Stimulated activated CD4-positive, alpha-beta T cell treated with anti-CD3 and anti-CD28 coated beads, TNF-alpha, amount 100 ng/mL, for 1 hour (primary cell): ENCODE measurements at places on chromosomes 12 and 14.

GRCh38 chr14:100965296-100965695, 61.8 kb upstream of the RTL1 start:
- no peak for DNase-seq

- no peak for DNase-seq
Measured at GRCh38 chr12:118330421-118331018, 42.2 kb downstream of the TAOK3 start.

- DNase-seq: no peak
Measured at GRCh38 chr12:32201096-32201495, 94.4 kb downstream of the BICD1 start.

DNA sequence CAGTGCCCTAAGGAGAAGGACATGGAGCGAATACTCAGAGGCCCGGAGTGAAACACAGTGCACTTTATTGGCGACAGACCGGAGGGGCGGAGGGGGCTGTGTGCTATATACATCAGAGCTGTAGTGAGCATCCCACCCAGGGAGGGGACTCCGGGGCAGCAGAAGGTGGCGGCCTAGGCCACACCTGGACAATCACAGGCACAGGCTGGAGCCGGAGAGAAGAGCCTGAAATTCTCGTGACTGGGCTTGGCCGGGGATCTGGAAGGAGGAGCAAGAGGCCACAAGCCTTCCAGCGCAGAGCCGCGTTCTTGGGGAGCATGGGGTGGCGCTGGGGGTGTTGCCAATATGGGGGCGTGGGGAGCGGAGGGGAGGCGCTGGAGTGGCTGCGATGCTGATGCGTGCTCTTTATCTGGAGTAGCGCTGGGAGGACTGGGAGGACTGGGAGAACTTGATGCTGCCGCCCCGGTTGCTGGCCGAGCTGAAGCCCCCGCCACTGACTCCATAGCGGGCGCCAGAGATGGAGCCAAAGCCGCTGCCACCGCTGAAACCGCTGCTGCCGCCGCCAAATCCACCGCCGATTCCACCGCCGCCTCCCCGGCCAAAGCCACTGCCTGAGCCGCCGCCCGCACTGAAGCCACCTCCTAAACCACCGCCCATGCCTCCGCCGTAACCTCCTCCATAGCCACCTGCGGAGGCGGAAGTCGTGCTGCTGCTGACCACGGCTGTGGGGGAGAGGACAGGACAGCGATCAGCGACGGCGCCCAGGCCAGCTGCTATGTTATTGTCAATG, 6.1 kb downstream of the KRT3 start:
- DNase-seq: no peak

- DNase-seq: no peak
Measured at GRCh38 chr12:67333649-67334048, 64.5 kb downstream of the CAND1 start.

GRCh38 chr14:75339059-75339458, 60.4 kb downstream of the FOS start:
- DNase-seq: no peak

DNA sequence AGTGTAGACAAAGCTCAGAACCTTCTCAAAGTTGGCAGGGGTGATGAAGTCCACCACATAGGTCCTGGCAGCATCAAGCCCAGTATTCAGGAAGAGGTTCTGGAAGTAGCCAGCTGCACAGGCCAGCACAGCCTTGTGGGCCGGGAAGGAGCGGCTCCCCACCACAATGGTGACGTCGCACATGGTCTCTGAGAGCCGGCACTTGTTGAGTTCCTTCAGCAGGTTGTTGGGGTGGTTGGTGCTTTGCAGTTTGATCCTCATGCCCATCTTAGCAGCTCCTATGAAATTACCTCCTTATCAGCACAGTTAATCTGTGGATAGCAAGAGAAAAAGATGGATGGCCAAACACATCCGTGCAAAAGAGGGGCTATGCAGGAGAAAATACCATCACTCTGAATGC, 1.7 kb downstream of the ZBTB39 start:
- DNase-seq: no peak

- DNase-seq: no peak
Measured at GRCh38 chr14:76420827-76421226, 44.9 kb downstream of the ESRRB start.

- DNase-seq: no peak
Measured at GRCh38 chr12:20557096-20557495, 138.0 kb upstream of the SLCO1C1 start.

GRCh38 chr14:98237939-98238338, 1034.1 kb downstream of the BCL11B start:
- DNase-seq: no peak

- no peak for DNase-seq
Measured at GRCh38 chr12:118377021-118377883, 897 bp downstream of the SUDS3 start.

DNA sequence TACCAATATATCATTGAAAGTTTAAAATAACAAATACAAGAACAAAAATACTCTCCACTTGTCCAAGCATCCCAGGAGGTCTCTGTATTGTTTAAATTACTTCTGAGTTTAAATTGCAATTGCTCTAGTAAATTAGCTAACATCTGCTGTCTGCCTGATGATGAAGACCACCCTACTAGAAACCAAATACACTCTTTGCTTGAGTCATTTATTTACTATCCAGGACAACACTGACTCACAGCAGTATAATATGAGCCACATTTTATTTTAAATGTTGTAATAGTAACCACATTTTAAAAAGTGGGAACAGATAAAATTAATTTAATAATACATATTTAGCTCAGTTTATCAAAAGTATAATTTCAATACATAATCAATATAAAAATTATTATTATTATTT, 62.9 kb upstream of the EEA1 start:
- no peak for DNase-seq

DNA sequence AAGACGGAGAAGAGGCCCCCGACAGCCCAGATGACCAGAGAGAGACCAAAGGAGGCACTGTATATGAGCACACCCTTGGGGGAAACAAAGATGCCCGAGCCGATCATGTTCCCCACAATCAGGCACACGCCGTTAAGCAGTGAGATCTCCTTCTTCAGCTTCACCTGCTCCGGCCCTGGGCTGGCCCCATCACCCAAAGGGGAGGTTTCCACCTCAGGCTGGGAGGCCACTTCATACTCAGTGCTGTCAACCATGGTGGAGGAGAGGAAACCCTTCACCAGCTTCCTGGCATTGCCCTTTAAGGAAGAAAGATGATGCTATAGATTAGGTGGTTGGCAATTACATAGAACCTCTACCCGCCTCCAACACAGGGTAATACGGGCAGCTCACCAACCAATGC, 2.1 kb downstream of the SLC7A7 start:
- no peak for DNase-seq

GRCh38 chr14:61567838-61568571, 127.3 kb upstream of the HIF1A start:
- no peak for DNase-seq

DNA sequence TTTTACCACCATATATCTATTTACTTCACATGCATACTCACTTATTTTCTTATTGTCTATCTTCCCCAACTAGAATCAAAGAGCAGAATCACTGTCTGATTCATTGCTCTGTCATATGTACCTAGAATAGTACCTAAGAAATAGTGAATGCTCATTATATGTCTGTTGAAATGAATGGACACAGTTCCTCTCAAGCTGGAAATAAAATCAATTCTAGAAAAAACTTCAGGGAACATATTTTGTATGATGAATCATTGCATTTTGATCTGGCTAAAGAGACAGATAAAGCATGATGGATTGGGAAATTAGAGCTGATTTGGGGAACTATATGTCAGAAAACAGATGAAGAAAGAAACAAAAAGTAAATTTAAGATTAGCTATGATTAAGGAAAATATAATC, 623.3 kb downstream of the C12orf50 start:
- DNase-seq: no peak

DNA sequence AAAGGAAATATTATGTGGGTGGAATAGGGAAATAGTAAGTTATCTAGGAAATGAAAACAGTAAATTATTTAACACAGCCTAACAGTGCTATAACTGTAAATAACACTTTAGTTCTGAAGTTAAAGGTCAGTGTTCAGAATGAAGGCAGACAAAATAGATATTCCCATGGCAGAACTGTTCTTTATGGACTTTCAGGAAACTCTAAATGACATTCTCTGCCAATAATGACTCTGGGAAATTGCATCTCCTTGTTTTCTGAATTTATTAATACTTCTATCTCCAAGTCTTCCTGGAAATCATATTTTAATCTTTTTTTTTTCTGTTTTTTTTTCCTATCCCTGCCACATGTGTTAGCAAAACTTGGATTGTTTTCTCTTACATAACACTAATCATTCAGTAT, 101.4 kb downstream of the PDE3A start:
- DNase-seq: no peak

DNA sequence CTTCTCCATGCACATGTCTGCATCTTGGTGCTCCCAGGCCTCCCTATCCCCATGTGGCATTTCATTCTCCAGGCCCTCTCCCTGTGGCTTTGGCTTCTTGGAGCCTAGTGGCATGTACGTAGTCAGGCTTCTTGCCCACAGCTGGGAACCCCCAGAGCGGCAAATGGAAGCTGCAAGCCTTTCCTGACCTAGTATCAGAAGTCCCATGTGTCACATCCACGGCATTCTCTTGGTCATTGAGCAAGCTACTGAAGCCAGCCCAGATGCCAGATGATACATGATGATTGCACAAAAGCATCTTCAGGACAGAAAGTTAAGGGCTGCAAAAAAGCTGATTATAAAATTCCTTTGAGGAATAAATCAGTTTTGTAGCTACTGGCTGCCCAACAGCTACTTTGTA, 154.9 kb downstream of the PELI2 start:
- no peak for DNase-seq

GRCh38 chr12:63814146-63814772, 30.2 kb upstream of the SRGAP1 start:
- no peak for DNase-seq

GRCh38 chr14:23093991-23094665, 808 bp downstream of the ACIN1 start:
- DNase-seq: no peak

DNA sequence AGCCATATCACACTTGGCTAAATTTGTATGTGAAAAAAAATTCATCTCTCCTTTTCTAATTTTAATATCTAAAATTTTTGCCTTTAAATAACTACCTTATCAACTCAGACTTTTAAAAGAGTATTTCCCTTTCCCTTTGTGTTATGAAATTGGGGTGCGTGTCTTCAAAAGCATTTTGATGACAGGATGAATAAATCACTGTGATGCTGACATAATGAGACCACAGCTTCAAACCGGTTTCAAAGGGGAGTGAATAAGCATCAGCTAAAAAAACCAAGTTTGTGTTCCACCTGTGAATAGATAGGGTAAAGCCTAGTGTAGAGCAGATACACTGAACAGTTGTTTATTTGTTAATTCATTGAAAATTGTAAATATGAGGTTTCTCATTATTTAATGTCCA, 85.0 kb downstream of the LGR5 start:
- no peak for DNase-seq

DNA sequence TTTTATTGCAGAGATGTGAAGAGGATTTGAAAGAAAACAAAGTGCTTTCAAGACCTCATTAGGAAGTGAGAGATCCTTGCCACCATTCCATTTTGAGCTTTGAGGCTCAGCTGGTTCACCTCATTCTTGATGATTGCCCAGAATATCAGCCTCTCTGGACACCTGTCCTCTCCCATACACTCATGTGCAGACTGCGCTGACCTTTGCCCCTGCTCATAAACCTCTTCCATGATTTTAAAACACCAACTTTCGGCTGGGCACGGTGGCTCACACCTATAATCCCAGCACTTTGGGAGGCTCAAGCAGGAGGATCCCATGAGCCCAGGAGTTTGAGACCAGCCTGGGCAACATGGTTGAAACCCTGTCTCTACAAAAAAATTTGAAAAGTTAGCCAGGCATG, 8.9 kb downstream of the COX14 start:
- no peak for DNase-seq

GRCh38 chr12:6607751-6608591, 792 bp upstream of the CHD4 start:
- DNase-seq: no peak

DNA sequence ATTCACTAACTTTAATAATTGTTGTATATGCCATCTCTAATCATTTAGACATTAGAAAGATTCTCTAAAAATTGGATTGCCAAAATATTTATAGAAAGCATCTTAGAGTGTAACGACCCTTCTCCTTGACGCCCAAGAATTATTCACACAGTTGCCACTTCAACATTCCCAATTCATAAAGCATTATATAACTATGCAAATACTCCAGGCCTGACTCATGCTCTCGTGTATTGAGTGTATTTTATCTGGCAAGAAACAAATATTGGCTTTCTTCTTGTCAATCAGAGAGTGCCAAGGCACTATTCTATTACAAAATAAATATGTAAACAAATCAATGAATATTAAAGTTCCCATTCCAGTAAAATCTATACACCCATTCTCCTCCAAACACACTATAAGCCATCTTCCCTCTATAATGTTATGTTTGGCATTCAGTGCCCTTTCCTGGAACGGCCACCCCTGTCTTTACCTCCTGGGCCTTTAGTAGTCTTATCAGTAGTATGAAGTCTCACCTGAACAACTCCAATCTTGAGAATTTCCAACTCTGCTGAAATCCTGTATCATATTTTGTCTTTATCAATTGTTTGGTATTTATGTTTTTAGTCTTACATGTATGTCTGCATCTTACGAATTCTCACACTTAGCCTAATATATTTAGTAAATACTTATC, 182.6 kb downstream of the PIK3C2G start:
- DNase-seq: no peak

DNA sequence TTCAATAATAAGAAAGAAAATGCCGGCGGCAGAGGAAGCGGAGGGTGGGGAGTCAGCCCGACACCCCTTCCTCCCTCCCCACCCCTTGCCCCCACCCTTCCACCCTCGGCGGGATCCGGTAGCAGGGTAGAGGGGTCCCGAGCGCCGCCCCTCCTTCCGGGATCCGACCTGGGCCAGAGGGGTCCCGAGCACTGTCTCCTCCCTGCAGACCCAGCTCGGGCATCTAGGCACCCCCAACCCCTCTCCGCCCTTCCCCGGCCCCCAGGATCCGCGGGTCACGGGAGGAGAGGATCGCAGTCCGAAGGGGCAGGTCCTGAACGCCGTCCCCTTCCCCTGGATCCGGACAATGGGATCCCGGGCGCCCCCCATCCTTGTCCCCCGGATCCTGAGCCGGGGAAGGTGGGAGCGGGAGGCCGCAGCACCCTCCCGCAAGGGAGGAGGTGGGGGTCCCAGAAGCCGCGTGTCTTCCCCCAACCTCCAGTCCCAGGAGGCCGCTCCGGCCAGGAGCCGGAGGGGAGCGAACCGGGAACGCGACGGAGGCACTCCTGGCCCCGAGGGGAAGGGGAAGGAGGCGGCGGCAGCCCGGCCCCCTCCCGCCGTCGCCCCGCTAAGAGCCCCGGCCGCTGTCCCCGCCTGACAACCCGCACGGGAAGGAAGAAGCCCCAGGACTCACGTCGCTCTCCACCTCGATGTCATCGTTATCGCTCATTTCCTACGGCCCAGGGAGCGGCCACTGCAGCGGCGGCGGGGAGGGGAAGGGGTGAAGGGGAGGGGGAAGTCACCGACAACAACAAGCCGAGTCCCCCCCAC, 481 bp downstream of the MAX start:
- peak; percentile 9 for DNase-seq

- DNase-seq: no peak
Measured at GRCh38 chr14:35964697-35965286, 138.7 kb downstream of the BRMS1L start.
